Vagina (tissue), 2 donors: ENCODE measurements at places on chromosomes 1 and 21. TPM values are rescaled to one million over a fixed set of nuclear protein-coding genes. Genes with fewer than 3 reads are reported as not detected.

DNA sequence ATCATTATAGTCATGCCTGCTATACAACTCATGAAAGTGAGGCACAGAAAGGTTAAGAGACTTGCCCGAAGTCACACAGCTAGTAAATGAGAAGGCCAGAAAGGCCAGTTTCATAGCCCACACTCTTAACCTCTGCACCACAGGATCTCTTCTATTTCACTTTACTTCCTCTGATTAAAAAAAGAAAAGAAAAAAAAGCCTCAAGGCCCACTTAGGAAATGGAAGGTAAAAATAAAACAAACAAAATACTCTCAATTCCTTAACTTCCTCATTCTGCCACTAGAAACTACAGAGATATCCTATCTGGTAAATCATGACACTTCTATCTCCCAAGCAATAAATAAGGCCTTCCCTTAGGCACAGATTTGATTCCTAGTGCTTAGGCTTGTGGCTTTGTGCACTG, 7.6 kb upstream of the ENAH start:
- H3K27me3 ChIP-seq: no peaks in the 10 kb centered on the region
- no peak for DNase-seq
- no peaks in the 10 kb centered on the region for H3K36me3 ChIP-seq
- peaks cover 19% of the 10 kb centered on the region for H3K4me1 ChIP-seq
- no peak overlapping the region for H3K27ac ChIP-seq

- H3K27ac ChIP-seq: no peak overlapping the region
- no peaks in the 10 kb centered on the region for H3K27me3 ChIP-seq
- peak; percentile 79 for DNase-seq
- H3K4me3 ChIP-seq: no peak overlapping the region
- no peaks in the 10 kb centered on the region for H3K36me3 ChIP-seq
Observed at GRCh38 chr1:24898909-24899439, 31.1 kb downstream of the RUNX3 start.

- H3K27ac ChIP-seq: peak overlapping the region; percentile 90
- peaks cover 67% of the 10 kb centered on the region for H3K4me1 ChIP-seq
Observed at GRCh38 chr1:153960206-153960605, 1.8 kb upstream of the CRTC2 start.

- DNase-seq: no peak
- H3K27ac ChIP-seq: no peak overlapping the region
- H3K27me3 ChIP-seq: no peaks in the 10 kb centered on the region
- H3K4me3 ChIP-seq: no peak overlapping the region
Observed at GRCh38 chr1:86695400-86695799, 9.0 kb upstream of the SH3GLB1 start.

GRCh38 chr1:241976229-241976628, 18.7 kb downstream of the BECN2 start:
- H3K36me3 ChIP-seq: no peaks in the 10 kb centered on the region
- H3K4me3 ChIP-seq: no peak overlapping the region
- H3K27ac ChIP-seq: no peak overlapping the region

The SPATA17 gene
- total RNA-seq: not detected
